Esophagus squamous epithelium (tissue), 5 donors: ENCODE measurements at places on chromosomes 13 and 19.

GRCh38 chr13:39317291-39317690 is 279.0 kb downstream of the NHLRC3 start:
- no peaks in the 10 kb centered on the region for H3K36me3 ChIP-seq
- H3K27me3 ChIP-seq: no peaks in the 10 kb centered on the region
- DNase-seq: no peak
- H3K4me1 ChIP-seq: peaks cover 24% of the 10 kb centered on the region
- peak overlapping the region; percentile 64 for H3K27ac ChIP-seq

GRCh38 chr13:32905864-32906180 is 110.4 kb upstream of the KL start:
- no peaks in the 10 kb centered on the region for H3K4me1 ChIP-seq
- no peaks in the 10 kb centered on the region for H3K27me3 ChIP-seq
- no peak overlapping the region for H3K4me3 ChIP-seq
- H3K36me3 ChIP-seq: no peaks in the 10 kb centered on the region
- DNase-seq: no peak

GRCh38 chr13:111642156-111642767 is 321.8 kb downstream of the TEX29 start:
- no peaks in the 10 kb centered on the region for H3K27me3 ChIP-seq
- no peak for DNase-seq
- H3K4me3 ChIP-seq: no peak overlapping the region
- no peak overlapping the region for H3K27ac ChIP-seq

- no peaks in the 10 kb centered on the region for H3K4me1 ChIP-seq
- H3K27me3 ChIP-seq: no peaks in the 10 kb centered on the region
- DNase-seq: no peak
- no peak overlapping the region for H3K4me3 ChIP-seq
- H3K36me3 ChIP-seq: no peaks in the 10 kb centered on the region
Observed at GRCh38 chr19:3320354-3320670, 46.1 kb upstream of the NFIC start.

GRCh38 chr13:110230661-110231347 is 76.2 kb downstream of the COL4A1 start:
- no peak overlapping the region for H3K27ac ChIP-seq
- H3K4me3 ChIP-seq: no peak overlapping the region
- no peaks in the 10 kb centered on the region for H3K36me3 ChIP-seq
- no peaks in the 10 kb centered on the region for H3K27me3 ChIP-seq

DNA sequence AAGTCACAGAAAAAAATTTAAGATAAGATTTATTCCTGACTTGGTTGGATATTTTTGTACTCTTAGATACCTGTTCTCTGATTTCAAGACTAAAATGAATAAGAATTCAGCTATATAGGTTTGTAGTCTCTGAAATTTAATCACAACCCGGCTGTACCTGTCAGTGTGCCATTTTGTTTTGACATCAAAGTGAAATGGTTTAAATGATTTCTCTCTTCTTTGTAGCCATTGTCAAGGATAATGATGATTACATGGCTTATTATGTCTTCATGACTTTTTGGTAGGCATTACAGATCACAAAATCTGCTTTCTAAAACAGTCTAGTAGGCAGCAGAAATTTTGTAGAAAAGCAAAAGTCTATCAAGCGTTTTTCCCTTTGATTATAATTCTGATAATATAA is 72.5 kb downstream of the PCDH17 start:
- no peak overlapping the region for H3K27ac ChIP-seq
- no peaks in the 10 kb centered on the region for H3K36me3 ChIP-seq
- no peak for DNase-seq
- no peaks in the 10 kb centered on the region for H3K27me3 ChIP-seq

GRCh38 chr13:88395804-88396203 is 724.6 kb downstream of the SLITRK5 start:
- no peak for DNase-seq
- no peak overlapping the region for H3K27ac ChIP-seq
- no peak overlapping the region for H3K4me3 ChIP-seq
- H3K36me3 ChIP-seq: no peaks in the 10 kb centered on the region
- no peaks in the 10 kb centered on the region for H3K27me3 ChIP-seq

- H3K4me3 ChIP-seq: peak overlapping the region; percentile 95
- no peak for DNase-seq
- no peaks in the 10 kb centered on the region for H3K36me3 ChIP-seq
- no peaks in the 10 kb centered on the region for H3K4me1 ChIP-seq
- H3K27ac ChIP-seq: peak overlapping the region; percentile 79
- no peaks in the 10 kb centered on the region for H3K27me3 ChIP-seq
Observed at GRCh38 chr19:52170863-52171320, 529 bp downstream of the ZNF836 start.

DNA sequence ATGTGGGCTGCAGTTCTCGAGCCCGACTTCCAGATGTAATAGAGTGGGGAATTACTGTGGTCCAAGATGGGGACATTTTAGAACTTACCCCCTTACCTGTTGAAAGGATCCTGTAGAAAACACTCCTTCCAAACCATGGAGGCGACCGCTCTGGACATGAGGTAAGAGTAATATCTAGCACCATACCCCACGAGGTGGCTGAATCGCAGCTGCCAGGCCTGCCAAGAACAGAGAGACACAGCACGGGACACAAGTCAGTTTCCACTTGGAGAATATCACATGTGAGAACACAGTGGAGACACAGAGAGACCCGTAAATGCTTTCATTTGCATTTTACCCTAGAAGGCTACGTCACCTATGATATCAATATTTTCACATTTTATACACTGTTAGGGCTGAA is 129.2 kb downstream of the MIPEP start:
- H3K27ac ChIP-seq: no peak overlapping the region
- H3K4me3 ChIP-seq: no peak overlapping the region
- H3K36me3 ChIP-seq: no peaks in the 10 kb centered on the region
- no peaks in the 10 kb centered on the region for H3K4me1 ChIP-seq

DNA sequence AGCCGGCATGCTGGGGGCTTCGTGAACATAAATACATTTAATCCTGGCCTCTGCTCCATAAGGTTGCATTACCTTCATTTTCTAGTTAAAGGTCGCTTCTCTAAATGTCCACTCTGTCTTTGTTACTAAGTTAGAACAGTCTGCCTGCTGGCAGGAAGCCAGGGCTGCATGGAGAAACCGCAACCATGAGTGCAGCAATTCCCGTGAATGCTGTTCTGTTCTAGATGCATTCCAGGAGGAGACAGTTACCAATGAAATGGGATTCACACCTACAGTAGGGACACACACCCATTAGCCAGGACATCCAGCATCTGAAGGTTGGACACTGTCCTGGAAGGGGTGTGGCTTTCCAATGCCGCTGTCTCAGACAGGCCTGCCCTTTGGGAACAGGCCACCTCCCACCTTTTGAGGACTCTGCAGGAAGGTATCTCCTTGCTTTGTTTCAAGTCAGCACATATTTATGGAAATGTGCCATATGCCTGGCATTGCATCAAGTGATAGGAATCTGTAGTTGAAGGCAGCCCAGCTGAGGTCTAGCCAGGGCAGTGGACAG is 129.7 kb downstream of the SLC7A1 start:
- H3K4me3 ChIP-seq: no peak overlapping the region
- H3K36me3 ChIP-seq: no peaks in the 10 kb centered on the region
- no peak overlapping the region for H3K27ac ChIP-seq

GRCh38 chr19:12922959-12923358 is 3.9 kb upstream of the SYCE2 start:
- no peak overlapping the region for H3K27ac ChIP-seq
- H3K4me3 ChIP-seq: no peak overlapping the region
- H3K4me1 ChIP-seq: no peaks in the 10 kb centered on the region
- no peaks in the 10 kb centered on the region for H3K27me3 ChIP-seq

- no peak overlapping the region for H3K27ac ChIP-seq
- H3K27me3 ChIP-seq: no peaks in the 10 kb centered on the region
- H3K4me3 ChIP-seq: no peak overlapping the region
- peaks cover 58% of the 10 kb centered on the region for H3K36me3 ChIP-seq
Observed at GRCh38 chr19:37127999-37128820, 44.3 kb downstream of the ZNF585A start.

DNA sequence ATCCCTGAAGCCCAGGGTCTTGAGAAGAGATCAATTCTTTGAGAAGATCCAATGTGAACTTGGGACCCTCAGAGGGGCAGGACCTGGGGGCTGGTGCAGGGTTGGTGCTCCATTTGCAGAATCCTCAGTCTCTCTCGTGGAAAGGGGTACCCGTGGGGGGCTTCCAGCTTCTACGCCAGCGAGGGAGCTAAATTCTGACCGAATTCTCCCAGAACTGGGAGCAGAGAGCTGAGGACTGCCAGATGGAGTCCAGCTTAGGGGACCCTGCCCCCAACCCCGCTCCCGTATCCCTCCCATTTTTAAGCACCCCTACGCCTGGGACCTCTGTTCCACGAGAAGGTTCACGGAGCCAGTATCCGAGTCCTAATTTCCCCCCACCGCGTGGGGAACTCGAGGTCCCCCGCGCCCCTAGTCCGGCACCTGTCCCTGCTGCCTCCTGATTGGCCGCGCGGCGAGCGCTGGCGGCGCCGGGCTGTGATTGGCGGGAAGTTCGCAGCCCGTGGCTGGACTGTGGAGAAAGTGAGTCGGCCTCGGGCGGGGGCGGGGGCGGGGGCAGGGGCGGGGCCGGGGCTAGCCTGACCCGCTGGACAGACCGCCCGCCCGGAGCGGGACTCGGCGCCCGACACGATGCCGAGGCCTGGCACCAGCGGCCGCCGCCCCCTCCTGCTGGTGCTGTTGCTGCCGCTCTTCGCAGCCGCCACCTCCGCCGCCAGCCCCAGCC is 4.4 kb upstream of the LTBP4 start:
- H3K4me1 ChIP-seq: peaks cover 39% of the 10 kb centered on the region
- H3K4me3 ChIP-seq: peak overlapping the region; percentile 11
- H3K36me3 ChIP-seq: no peaks in the 10 kb centered on the region

DNA sequence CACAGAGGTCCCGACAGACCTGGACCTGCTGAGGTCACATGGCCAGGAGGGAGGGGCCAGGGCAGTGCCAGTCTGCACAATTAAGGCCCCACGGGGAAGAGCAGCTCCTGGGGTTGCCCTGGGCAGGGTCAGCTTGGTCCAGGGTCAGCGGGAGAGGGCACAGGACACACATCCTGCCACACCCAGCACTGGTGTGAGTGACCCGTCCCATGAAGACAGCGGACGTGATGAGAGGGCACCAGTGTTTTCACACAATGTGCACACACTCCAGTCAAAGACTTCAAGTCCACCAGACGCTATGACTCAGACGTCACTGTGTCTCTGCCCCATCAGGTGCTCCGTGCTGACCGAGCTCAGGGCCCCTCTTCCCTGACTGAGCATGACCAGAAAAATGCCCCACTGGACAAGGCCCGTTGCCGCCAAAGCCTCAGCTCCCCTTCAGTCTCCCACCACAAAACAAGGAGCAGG is 4.2 kb downstream of the TMEM259 start:
- H3K36me3 ChIP-seq: peaks cover 18% of the 10 kb centered on the region

DNA sequence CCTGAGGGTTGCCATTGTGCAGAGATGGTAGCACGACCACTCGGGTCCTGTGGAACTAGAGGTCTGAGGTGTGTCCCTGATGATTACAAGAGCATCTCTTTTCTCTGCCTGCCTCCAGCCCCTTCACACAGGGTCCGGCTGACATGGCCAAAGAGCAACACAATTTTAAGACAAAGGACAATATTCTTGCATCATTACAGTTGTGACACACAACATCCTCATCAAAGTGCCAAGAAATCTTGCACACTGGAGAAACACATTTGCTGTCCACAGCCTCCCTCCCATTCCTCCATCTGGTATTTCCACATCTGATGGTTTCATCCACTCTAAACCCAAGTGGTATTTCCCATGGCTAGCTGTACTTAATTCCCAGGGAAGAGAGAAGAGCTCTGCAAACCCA is 12.8 kb downstream of the COL4A1 start:
- DNase-seq: no peak
- H3K27ac ChIP-seq: peak overlapping the region; percentile 9
- H3K4me3 ChIP-seq: no peak overlapping the region
- peaks cover 13% of the 10 kb centered on the region for H3K4me1 ChIP-seq
- H3K36me3 ChIP-seq: no peaks in the 10 kb centered on the region

DNA sequence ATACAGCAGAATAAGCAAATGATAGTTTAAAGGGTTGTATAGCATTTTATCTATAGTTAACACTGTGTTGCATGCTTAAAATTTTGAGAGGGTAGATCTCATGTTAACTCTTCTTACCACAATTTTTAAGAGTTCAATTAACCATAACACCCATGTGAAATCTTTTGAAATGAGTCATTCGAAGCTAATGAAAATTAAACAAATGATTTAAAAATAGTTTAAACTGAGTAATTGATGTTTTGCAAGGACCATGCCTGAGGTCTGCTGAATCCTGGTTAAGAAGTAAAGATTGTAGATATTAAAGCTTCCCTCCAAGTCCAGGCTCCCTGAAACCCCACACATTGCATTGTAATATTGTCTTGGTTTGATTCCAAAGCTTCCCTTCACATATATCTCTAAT is 176.7 kb upstream of the RNF113B start:
- no peak overlapping the region for H3K4me3 ChIP-seq
- H3K27ac ChIP-seq: no peak overlapping the region
- no peaks in the 10 kb centered on the region for H3K4me1 ChIP-seq
- no peaks in the 10 kb centered on the region for H3K36me3 ChIP-seq
- DNase-seq: no peak

DNA sequence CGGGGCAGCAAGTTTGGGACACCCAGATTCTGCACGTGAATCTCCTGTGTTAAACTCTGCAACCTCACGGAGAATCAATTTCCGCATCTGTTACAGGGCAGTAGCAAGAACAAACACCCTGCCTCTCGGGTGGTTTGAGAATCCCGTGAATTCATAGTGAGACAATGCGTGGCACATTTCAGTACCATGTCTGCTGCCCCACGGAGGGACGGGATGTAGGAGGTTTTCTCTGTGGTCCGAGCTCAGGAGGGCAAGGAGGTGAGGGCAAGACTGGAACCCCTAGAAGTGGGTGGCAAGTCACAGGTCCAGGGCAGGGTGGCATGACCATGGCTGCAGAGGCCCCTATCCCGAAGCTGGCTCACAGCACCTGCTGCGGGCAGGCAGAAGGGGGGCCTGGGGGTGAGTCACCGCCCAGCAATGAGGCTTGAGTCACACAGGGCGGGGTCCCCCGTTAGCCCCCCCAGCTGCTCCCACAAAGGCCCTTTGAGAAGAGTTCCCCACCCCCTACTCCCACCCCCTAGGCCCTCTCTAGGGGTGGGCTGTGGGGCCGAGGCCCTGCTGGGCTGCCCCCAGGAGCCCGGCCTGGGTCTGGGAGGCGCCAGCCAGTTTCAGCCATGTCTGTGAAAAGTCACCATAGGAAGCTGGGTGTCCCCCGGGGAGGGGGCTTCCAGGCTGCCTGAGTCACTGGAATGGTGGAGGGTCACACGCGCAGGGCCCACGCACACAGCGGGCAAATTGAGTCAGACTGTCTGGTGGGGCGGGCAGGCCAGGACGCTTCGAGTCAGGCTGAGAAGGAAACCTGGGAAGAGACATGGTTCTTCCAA is 25.8 kb upstream of the NANOS3 start:
- H3K36me3 ChIP-seq: no peaks in the 10 kb centered on the region
- DNase-seq: no peak
- H3K4me1 ChIP-seq: peaks cover 46% of the 10 kb centered on the region
- H3K27ac ChIP-seq: peak overlapping the region; percentile 98
- no peaks in the 10 kb centered on the region for H3K27me3 ChIP-seq

GRCh38 chr13:33426131-33426530 is 140.6 kb upstream of the STARD13 start:
- no peak for DNase-seq
- H3K27me3 ChIP-seq: no peaks in the 10 kb centered on the region
- H3K36me3 ChIP-seq: no peaks in the 10 kb centered on the region
- no peak overlapping the region for H3K27ac ChIP-seq

GRCh38 chr13:77528414-77528813 is 7.1 kb upstream of the SCEL start:
- DNase-seq: no peak
- H3K4me1 ChIP-seq: no peaks in the 10 kb centered on the region
- H3K27me3 ChIP-seq: no peaks in the 10 kb centered on the region
- H3K36me3 ChIP-seq: no peaks in the 10 kb centered on the region

- H3K4me3 ChIP-seq: no peak overlapping the region
- H3K36me3 ChIP-seq: no peaks in the 10 kb centered on the region
- no peak for DNase-seq
- H3K4me1 ChIP-seq: no peaks in the 10 kb centered on the region
- no peak overlapping the region for H3K27ac ChIP-seq
- H3K27me3 ChIP-seq: no peaks in the 10 kb centered on the region
Observed at GRCh38 chr13:60155978-60156377, 7.8 kb downstream of the DIAPH3 start.
